ENCODE measurements at places on chromosomes 16 and 17.

GRCh38 chr17:48351911-48352332 lies 78.1 kb downstream of the SKAP1 start:
- DNase-seq, result no peak

DNA sequence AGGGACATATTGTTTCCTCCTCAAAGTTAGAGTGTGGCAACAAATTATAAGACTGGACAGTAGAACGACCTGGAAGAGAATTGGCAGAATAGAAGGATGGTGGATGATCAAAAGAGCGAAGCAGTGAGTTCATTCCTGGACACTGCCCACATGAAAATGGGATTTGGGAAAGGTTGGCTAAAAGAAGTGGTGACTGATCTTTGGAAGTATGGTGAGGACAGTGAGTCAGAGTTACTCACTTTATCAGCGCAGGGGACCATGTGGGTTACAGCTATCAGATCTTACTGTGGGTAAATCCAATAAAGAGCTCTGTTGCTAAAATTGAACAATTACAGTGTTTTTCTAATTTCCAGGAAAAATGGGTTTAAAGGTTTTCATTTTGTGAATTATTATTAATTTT lies 2.7 kb upstream of the TANC2 start:
- no peak for DNase-seq

DNA sequence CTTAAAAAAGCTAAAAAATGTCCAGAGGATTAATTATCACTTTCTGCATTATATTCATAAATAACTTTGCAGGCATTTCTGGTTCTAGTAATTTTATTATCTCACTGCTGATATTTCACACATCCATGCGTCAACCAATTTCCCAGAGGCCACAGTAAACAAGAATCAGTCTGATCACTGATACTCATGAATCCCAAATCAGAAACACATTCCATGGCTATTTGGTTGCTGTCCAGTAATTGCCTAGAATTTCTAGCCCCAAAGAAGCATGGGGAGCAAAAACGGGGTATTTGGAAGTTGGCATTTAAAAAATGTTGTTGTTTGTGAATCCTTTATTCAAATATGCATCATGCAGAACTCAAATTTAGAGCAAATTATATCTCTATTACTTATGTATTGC lies 244.8 kb downstream of the CDH8 start:
- DNase-seq, result no peak

DNA sequence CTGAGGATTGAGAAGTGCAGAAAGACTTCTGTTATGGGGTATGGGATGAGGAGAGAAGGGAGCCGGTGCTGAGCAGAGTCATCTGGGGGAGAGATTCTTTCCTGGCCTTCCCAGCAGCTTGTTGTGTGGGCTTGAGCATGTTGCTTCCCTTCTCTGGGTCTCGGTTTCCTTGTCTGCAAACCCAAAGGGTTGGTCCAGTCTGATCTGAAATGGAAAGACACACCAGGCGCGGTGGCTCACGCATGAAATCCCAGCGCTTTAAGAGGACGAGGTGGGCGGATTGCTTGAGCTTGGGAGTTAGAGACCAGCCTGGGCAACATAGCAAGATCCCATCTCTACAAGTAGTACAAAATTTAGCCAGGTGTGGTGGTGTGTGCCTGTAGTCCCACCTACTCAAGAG lies 6.0 kb downstream of the SOCS3 start:
- DNase-seq, result no peak

DNA sequence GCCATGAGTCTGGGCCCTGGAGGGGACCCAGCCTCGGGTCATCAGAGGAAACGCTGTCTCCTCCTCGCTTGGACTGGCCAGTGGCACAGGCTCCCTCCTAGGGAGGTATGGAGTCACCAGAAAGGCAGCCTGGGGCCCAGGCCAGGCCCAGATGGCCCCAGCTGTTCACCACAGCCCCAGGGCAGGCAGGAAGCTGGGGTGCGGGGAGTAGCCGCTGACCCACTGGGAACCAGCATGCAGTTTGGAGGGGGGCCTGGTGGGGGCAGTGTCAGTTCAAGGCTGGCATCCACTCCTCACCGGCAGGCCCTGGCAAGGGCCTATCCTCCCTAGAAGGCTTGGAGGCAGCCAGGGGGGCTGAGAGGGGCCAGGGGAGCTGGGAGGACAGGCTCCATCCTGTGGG lies 48.8 kb downstream of the SDK2 start:
- no peak for DNase-seq

DNA sequence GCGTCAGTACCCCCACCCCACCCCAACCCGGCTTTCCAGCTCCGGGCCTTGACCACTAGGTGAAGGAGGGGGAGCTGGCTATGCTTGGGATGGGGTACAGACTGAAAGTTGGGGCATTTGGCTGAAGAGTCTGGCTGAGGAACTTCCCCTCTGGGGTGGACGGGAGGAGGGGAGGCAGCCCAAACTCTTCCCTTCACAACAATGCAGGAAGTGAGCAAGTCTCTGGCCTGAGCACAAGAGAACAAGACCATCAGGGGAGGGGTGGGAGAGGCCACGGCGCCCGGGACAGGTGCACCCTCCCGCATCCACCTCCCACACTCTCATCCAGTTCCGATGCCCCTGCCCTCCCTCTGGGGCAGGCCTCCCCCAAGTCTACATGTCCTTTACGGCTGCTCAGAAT lies 5.6 kb downstream of the USH1G start:
- no peak for DNase-seq

DNA sequence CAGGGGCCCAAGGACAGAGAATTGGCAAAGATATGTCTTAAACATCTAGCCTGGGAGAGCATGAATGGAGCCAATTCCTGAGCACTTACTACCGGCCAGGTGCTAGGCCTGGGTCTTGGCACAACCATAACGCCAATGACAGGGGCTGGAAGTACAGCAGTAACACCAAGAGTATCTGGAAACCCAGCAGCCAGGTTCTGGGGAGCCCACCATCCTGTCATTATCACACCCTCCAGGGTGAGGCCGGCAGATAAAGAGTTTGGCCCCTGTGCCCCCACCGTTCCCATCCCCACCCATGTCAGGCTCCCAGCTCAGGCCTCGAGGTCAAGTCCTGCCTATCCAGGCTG lies 508 bp upstream of the TMC8 start:
- no peak for DNase-seq

DNA sequence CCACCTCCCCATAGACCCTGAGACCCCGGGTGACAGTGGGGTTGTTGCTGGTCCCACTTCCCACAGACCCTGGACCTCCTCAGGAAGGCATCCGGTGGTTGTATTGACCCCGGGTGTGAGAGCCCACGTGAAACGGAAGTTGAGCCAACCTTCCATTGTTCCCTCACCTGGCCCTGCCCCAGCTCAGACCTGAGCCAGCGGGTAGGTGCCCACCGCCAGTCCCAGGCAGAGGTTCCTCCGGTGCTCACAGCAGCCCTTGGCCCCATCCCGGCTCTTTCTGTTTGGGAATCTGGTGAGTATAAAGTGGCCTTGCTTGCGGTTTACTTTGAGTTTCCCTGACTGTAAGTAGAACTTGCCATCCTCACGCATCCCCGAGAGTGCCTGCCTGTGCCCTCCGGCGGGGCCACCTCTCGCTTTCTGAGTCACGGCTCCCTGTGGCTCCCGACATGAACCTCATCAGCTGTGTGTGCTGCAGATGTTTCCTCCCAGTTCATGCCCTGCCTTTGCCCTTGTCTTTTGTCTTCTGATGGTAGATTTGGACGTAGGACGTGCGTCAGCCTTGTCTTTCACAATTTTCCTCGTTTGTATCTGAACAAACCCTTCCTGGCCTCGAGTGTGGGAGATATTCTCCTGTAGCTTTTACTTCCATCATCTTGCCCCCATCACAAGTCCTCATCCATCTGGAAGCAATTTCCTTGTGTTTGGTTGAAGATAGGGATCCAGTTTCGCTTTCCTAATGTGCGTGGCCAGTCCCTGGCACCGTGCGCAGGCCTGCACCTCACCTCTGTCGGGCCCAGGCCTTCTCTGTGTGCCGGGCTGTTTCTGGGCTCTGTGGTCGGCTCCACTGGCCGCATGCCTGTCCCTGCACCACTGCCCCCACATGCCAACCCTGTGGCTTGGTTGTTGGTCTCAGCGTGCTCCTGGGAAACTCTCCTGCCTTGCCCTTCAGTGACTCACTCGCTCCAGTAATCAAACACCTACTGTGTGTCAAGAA lies 76.0 kb downstream of the METRNL start:
- DNase-seq, result no peak

GRCh38 chr17:40679523-40679907 lies 14.5 kb upstream of the KRT222 start:
- DNase-seq, result no peak

GRCh38 chr17:49482144-49482817 lies 12.8 kb upstream of the NGFR start:
- no peak for DNase-seq

- DNase-seq, result no peak
Observed at GRCh38 chr16:11342021-11342855, 3.0 kb upstream of the RMI2 start.

GRCh38 chr17:60817192-60817591 lies 139.5 kb downstream of the BCAS3 start:
- no peak for DNase-seq

GRCh38 chr17:60311936-60312335 lies 80.0 kb downstream of the USP32 start:
- no peak for DNase-seq

- no peak for DNase-seq
Observed at GRCh38 chr17:17836818-17837379, at the start of gene SREBF1. Gene SREBF1, minus strand, starts transcription at chr17:17836986. Its CDS starts 169 bp downstream, at chr17:17836817.

GRCh38 chr17:82052638-82053059 lies 951 bp downstream of the GPS1 start:
- DNase-seq, result no peak

DNA sequence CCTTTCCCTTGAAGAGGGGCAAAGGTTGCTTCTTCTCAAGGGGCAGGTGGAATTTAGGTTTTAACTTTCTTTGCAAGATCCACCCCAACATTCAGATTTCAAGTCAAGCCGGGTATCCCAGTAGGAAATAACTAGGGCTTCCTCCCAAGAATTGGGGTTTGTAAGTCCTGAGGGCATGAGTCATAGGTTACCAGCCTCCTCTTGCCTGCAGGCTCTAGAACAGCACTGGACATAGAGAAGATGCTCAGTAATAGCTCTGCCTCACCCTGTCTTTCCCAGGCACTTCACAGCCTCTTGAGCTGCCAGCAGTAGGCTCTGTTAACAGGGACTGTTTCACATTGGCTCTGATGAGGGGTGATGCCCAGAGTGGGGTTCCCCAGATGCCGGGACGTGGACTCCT lies 35.8 kb upstream of the ZFP90 start:
- no peak for DNase-seq

DNA sequence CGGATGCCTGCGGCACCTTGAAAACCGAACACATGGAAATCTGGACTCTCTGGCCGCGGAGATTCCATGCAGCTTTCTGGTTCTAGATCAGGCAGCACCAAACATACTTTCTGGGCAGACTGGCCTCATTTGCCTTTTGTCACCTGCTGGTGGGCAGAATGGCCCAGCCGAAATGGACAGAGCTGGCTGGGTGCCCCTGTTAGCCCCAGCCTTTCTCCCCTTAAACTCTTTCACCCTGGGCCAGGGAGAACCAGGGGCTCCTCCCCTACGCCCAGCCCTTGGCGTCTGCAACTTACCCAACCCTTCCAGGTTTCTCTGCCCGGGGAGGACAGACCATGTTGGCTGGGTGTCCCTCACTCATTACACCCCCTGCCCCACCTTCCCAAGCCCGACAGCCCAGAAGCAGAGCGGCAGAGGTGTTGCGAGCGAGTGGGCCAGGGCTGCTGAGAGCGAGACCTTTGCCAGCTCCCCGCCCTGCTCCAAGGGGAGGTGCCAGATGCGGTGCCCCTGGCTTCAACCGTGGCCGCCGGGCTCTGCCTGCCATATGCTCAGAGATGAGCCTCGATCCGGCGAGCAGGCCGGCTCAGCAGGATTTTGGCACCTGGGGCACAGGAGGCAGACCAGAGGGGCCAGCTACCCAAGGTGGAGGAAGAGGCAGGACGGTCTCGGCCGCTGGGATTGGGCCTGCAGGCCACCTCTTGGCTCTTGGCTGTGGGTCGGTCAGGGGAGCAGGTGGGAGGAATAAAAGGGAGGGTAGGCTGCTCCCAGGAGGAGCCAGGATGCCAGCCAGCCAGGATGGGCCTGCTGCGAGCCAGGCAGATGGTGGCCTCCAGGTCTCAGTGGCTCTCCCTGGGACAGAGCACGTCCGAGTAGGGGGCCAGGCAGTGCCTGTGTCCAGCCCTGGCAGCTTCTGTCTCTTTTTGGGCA lies 191.3 kb downstream of the NTN1 start:
- no peak for DNase-seq

GRCh38 chr16:85302018-85302847 lies 190.0 kb upstream of the CIBAR2 start:
- no peak for DNase-seq

DNA sequence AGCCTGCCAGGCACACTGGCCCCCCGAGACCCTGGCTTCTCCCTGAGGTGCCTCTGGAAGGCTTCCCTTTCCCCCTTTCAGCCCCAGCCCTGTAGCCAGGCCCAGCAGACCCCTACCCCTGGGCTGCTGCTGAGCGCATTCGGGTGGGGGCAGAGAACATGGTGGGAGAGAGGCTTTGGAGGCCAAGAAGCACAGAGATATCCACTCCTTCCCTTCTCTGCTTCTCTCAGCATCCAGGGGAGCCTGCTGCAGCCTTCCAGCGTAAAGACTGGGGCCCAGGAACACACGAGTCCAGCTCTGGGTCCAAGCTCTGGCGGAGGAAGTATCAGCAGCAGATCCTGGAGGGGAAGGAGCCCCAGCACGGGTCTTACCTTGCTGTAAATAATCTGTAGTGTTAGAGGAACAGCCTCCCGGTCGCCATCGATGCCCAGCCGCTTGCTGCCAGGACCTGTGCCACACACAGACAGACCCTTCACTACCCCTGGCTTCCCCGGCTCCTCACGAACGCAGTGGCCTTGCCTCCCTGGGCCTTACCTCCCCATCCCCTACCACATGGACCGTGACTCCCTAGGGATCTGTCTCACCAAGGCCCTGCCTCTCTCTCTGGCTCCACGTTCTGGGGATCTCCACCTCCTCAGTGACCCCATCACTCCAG lies 17.0 kb upstream of the PIK3R6 start:
- DNase-seq, result no peak

DNA sequence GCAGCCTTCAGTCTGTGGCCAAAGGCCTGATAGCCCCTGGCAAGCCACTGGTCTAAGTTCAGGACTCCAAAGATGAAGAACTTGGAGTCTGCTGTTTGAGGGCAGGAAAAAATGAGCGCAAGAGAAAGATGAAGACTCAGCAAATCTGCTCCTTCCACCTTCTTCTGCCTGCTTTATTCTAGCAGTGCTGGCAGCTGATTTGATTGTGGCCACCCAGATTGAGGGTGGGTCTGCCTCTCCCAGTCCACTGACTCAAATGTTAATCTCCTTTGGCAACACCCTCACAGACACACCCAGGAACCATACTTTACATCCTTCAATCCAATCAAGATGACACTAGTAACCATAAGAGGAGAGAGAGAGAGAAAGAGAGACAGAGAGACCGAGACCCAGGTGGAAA lies 127.6 kb downstream of the UTP18 start:
- DNase-seq, result no peak

DNA sequence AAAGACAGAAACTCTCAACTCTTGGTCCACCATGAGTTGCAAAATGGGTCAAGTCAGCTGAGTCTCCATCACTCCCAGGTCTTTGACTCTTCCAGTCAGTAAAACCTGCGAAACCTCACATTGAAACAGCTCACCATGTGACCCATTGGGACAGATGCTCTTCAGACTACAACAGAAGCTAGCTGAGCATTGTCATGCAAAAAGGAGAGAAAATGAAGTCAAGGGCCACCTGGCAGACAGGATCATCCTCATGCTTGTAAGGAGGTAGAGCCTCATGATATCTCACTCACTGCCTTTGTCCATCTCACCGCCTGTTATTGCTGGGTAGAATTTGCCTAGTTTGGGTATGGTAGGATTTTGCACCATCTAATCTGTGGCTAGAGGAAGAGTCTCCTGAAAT lies 50.2 kb downstream of the MAF start:
- no peak for DNase-seq

Data from stimulated activated CD4-positive, alpha-beta T cell treated with anti-CD3 and anti-CD28 coated beads, Interleukin-1b, Interleukin-23, amount 100 ng/mL, for 24 hours (primary cell).